ENCODE measurements at places on chromosomes 13 and 19. TPM values are rescaled to one million over a fixed set of nuclear protein-coding genes. Genes with fewer than 3 reads are reported as not detected.

ZNF723 gene
- total RNA-seq = not detected

CALR gene
- total RNA-seq = 591 TPM

KCNK6 gene
- 14.5 TPM for total RNA-seq

DMKN gene
- total RNA-seq = not detected

GPR18 gene
- total RNA-seq = 17.0 TPM

Data from activated naive CD4-positive, alpha-beta T cell treated with anti-CD3 and anti-CD28 coated beads, Interleukin-2, amount 10 ng/mL, durations not matched to agents 5 hours and 36 hours (primary cell).